Hepatocyte (in vitro differentiated cells): ENCODE measurements at places on chromosomes 2 and 18. TPM values are rescaled to one million over a fixed set of nuclear protein-coding genes. Genes with fewer than 3 reads are reported as not detected.

Gene PJVK
- total RNA-seq = 3.8 and 3.9 TPM in 2 replicates

Gene AMER3
- 1.00 and 1.4 TPM in 2 replicates for total RNA-seq

Gene ANKRD62
- not detected in 2 replicates for total RNA-seq

Gene TMEFF2
- 0.43 and 0.68 TPM in 2 replicates for total RNA-seq

Gene GEN1
- 8.6 and 15.7 TPM in 2 replicates for total RNA-seq

Gene DCC
- 1.8 and 3.5 TPM in 2 replicates for total RNA-seq
